ENCODE measurements at places on chromosomes 12 and 14.

GRCh38 chr12:75554556-75554880, 43.1 kb upstream of the KRR1 start:
- no peak for DNase-seq

- DNase-seq, result no peak
Measured at GRCh38 chr14:103746701-103747100, 31.1 kb downstream of the ZFYVE21 start.

DNA sequence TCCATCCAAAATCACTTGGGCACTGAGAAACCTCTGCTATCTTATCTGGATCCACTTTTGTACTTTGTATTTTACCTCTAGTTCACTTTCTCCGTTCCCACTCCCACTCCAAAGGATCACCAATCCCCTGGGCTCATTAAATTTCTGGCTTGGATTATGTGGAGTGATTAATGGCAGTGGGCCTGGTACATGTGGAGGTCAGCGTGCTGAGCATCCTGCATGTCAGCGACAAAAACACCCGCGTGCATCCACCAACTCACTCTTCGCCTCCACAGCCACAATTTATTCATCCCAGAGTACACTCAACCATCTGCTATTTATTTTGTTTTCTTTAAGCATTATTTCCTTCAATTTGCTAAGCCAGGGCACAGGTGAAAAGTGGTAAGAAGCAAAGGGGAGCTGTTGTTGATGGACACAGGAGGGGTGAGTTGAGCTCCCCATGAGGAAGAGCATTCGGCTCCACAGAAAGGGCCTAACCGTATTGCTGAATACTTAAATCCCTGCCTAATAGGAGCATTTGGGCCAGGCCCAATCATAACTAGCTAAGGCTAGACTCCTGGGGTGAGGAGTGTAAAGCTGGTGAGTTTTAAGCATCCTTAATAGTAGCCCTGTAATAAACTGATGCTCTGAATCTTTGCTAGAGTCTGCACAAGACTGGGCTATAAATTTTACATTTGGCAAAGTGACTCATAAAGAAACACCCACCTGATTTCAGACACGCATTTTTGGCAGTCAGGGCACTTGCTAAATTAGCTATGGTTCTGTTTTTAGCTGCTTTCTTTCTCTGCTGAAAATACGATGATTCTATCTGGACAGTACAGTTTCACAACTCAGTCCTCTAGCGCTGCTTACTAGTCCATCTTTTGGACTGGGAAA, 137.8 kb downstream of the SLC25A21 start:
- DNase-seq, result no peak

DNA sequence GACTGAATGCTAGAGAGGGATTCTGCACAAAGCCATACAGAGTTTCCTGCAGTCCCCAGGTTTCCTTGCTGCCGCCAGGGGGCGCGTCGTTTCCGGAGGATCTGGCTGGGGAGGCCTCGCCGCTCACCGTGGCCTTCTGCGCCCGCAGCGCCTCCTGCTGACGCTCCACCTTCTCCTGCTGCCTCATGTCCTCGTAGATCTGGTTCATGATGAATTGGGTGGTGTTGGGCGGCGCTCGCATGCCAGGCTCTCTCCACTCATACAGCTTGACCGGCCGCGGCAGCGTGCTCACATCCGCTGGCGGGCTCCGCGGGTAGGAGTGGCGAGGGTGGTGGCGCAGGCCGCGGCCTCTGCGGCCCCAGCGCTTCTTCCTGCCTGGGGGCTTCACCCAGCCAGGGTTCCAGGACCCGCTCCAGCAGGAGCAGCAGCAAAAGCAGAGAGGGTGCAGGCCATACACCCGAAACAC, 987 bp downstream of the CCER1 start:
- peak; percentile 3 for DNase-seq

- no peak for DNase-seq
Measured at GRCh38 chr14:98651037-98651436, 621.0 kb downstream of the BCL11B start.

DNA sequence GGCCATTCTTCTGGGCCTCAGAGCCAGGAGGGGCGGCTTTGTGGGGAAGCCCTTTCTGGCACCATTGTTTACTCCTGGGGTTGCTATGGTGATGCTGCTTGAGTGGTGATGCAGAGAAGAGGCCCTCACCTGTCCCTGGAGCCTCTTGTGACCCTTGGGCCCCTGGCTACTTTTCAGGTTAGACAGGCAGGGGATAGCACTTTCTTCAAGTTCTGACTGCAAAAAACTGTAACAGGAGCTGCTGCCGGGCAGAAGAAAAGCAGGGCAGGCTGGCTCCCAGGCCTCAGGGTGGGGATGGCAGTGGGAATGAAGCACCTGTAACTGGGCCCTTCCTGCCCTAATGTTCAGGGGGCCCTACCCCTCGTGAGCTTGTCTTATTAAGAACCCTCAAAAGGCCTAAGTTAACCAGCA, at the start of gene TEX52:
Gene TEX52, minus strand, starts transcription at position 19 of the 411 bp plus-strand sequence. Its CDS starts 13 bp downstream, at position 6.
- no peak for DNase-seq

DNA sequence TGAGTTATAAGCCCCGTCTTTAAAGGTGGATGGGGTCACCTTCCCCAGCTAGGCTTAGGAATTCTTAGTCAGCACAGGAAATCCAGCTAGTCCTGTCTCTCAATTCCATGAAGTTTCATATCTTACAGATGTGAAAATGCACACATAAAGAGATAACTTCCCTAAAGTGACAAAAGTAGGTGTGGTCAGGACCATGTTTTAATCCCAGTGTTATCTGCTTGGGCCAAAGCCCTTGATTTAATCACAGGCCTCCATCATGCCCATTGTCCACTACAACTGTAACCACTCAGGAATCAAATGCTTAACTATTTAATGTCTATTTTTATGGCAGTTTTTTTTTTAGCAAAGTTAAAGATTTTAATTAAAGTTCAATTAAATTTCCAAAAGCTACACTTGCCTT, 194.4 kb upstream of the BTG1 start:
- DNase-seq, result no peak

DNA sequence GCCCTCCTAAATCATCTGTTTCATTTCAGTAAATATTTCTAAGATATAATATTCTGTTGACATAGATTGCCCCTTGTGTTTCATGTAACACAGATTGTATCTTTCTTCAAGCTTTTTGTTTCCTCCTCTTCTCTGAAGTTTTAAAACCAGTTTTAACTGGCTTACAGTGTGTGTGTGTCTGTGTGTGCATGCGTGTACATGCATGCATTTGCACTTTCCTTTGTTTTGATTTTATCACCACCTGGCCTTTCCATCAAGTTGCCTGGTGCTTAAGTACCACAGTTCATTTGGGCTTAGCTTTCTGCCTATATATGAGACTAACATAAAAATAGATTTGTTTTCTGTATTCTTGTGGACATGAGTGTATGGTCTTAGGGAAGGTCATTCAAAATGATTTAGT, 31.9 kb downstream of the ETNK1 start:
- no peak for DNase-seq

- DNase-seq, result no peak
Measured at GRCh38 chr12:11810206-11810545, 160.7 kb downstream of the ETV6 start.

DNA sequence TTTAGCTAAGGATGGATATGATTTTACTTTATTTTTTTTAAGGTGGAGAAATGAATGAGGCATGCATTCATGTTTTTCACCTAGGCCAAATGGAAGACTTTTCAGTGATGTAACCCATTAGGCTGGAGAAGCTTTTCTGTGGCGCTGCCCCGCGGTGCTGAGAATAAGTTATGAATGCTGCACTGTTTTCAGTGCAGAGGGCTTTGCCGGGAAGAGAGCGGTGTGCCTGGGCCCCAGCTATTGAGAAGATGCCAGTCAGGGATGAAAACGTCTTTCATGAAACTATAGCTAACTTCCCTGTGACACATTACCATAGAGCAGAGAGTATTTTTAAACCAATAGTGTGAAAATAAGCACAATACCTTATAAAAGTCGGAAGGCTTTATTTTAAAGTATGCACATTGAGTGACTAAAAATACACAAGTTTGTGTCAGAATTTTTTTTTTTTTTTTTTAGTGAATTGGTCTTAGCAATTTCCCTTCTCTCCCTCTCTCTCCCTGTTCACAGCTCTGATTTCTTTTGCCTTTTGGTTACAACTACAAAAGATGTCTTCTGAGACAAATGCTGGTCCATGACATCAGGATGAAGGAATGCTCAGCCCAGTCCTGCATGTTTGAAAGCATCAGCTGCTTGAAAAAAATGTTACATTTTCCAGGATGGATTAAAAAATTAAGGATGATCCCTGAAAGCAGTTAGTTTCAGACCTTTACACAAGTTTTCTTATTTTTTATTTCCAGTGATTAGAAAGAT, 48.3 kb downstream of the NPAS3 start:
- DNase-seq, result no peak

- no peak for DNase-seq
Measured at GRCh38 chr14:72625689-72626088, 268.2 kb downstream of the DPF3 start.

DNA sequence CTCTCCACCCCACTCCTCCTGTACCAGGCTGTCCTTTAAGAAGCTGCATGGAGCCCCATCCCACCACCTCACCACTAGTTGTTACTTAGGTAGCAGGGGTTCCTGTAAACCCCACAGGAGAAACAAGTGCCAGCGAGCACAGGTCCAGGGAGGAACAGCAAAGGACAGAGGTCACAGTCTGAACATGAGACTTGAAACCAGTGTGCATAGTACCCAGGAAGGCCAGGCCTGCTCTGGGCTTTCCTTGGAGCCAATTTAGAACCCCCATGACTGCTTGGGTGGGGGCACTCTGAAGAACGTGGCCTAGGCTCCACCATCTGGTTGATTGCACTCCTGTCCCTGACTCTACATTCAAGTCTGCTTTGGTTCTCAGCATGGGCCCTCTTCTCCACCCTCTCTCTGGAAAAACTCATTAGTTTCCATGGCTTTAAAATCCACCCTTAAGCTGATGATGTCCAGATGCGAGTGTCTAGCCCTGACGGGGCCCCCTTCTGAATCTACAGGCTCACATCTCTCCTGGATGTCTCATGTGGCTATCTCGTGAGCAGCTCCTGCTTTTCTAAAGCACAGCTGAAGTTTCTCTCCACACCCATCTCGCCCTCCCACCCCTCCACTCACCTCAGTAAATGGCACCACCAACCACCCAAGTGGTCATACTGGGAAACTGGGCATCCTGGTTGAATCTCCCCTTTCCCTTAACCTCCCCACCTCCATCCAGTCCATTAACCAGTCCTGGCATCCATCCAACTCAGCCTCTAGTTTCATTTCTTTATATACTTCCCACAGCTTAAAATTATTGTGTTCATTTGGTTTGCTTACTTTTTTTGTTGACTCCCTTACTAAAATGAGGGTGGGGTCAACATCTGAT, 8.4 kb downstream of the KRT3 start:
- DNase-seq, result no peak

Measured in stimulated activated CD4-positive, alpha-beta T cell treated with anti-CD3 and anti-CD28 coated beads, Interleukin-15, amount 100 ng/mL, for 1 hour (primary cell).